ENCODE measurements at places on chromosomes 6 and 20.
A peak's percentile ranks its signal among the peaks of the same experiment; 100 is the strongest.

- DNase-seq = no peak
Observed at GRCh38 chr6:38566295-38567030, 73.3 kb downstream of the BTBD9 start.

DNA sequence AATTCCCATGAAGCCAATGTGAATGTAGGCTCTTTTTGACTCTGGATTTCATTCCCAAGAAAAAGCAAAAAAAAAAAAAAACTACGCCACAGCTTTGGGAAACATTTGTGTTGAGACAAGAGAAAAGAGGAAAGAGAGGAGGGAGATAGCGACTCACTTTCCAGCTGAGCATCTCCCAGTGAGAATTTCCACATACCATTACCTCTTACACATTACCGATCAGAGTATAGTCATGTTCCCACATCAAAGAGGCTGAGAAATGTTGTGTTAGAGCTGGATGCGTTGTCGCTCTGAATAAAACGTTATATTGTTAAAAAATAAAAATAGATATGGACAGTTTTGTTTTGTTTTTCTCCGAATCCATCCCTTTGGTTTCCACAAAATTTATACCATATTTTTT, 1019.3 kb upstream of the ADGRB3 start:
- no peak for DNase-seq

- peak; percentile 54 for DNase-seq
Observed at GRCh38 chr20:1434571-1435336, 31.9 kb downstream of the NSFL1C start.

- no peak for DNase-seq
Observed at GRCh38 chr6:107707346-107708275, 116.5 kb downstream of the SCML4 start.

GRCh38 chr6:81451787-81452186, 300.7 kb downstream of the TENT5A start:
- DNase-seq = peak; percentile 17

GRCh38 chr6:121506761-121507754, 71.6 kb downstream of the GJA1 start:
- no peak for DNase-seq

DNA sequence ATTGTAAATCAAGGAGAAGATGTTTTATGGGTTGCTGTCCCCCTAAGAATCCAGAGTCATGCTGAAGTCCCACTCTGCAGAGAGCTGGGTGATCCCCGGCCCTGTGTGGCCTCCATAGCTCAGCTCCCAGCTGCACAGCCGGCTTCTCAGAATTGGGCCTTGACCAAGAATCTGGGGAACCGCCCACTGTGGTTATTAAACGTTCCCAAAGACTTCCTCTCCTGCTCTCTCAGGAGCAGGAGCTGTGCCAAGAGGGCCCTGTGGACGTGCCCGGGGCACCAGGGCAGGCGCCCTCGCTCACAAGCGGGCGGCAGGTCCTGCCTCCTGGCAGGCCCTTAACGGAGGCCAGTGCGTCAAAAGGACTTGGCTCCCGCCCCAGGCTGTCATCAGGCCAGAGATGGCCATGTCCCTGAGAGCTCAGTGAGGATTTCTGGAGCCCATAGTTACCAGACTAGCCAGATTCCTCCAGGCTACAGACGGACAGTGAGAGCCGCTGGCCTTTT, 30.4 kb downstream of the ZC3H12D start:
- DNase-seq = no peak

DNA sequence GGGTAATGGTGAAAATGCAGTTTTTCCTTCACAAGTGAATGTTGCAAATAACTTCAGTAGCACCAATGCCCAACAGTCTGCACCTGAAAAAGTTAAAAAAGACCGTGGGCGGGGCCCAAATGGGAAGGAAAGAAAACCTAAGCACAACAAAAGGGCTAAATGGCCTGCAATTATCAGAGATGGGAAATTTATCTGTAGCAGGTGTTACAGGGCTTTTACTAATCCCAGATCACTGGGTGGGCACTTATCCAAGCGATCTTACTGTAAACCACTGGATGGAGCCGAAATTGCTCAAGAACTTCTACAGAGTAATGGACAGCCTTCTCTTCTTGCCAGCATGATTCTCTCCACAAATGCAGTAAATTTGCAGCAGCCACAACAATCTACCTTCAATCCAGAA, 64.8 kb upstream of the SMIM8 start:
- no peak for DNase-seq

DNA sequence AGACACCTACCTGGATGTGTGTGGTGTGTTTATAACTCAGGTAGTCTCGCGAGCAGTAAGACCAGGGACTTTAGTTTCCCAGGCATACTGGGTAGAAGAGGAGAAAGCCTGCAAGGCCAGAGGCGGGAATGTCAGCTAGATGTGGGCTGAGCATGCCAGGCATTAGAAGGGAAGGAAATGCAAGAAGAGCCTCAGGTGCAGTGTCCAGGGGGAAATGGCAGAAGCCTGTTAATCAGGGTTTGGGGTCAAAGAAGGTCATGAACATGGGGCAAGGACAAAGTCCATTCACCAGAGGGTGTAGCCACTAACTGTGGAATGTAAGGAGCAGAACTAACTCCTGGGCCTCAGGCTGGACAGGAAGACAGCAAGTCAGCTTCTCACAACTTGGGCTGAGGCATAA, 305.0 kb downstream of the SMOC2 start:
- DNase-seq = no peak

DNA sequence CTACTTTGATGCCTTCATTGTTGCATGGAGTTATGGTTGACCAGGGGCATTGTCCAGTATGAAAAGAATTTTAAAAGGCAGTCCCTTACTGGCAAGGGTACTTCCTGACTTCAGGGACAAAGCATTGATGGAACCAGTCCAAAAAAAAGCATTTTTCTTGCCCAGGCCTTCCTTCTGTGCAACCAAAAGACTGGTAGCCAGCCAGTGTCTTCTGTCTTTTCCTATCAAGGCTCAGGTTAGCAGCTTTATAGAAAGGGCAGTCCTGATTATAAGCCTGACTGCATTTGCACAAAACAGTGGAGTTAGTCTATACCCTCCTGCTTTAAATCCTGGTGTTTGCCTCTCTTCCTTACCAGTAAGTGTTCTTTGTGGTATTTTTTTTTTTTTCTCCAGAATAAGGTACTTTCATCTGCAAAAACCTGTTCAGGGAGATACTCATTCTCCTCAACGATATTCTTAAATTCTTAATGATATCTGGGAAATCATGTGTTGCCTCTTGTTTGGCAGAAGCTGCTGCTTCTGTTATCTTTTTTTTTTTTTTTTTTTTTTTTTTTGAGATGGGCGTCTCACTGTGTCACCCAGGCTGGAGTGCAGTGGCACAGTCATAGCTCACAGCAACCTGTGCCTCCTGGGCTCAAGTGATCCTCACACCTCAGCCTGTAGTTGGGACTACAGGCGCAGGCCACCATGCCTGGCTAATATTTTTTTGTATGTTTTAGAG, 33.9 kb downstream of the SCAF8 start:
- no peak for DNase-seq

DNA sequence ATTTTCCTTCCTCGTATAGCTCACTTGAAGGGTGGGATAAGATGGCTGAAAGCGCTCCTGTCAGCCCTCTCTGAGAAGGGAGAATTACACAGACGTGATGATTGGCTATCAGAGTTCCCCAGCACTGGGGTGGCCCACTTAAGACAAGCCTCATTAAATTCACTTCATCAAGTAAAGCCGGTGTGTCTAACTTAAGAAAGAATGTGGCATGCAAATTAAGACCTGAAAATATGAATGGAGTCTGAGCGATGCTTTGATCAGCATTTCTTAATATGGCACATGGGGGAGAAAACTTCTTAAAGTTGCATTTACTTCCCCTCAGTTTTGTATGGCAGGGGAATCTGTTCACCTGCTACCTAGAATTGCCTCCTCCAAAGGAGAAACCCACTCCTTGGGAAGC, 369.3 kb downstream of the FARS2 start:
- DNase-seq = no peak

- no peak for DNase-seq
Observed at GRCh38 chr6:36979347-36979742, 6.7 kb downstream of the MTCH1 start.

- DNase-seq = no peak
Observed at GRCh38 chr6:41345901-41346300, 10.5 kb downstream of the NCR2 start.

DNA sequence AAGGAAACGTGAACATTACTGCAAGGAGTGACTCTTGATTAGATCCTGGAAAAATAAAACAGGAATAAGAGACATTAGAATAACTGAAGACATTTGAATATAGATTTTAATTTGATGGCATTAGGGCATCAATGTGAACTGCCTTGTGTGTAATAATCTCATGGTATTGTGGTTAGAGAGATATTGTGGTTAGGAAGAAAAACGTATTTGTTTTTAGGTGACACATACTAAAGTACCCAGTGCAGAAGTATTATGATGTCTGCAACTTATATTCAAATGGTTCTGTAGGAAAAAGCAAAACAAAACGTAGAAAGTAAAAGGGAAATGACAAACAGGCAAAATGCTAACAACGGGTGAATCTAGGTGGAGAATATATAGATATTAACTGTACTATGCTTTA, 65.9 kb upstream of the OGFRL1 start:
- DNase-seq = no peak

- DNase-seq = peak; percentile 59
Observed at GRCh38 chr6:27472182-27472616, 706 bp downstream of the ZNF184 start.

DNA sequence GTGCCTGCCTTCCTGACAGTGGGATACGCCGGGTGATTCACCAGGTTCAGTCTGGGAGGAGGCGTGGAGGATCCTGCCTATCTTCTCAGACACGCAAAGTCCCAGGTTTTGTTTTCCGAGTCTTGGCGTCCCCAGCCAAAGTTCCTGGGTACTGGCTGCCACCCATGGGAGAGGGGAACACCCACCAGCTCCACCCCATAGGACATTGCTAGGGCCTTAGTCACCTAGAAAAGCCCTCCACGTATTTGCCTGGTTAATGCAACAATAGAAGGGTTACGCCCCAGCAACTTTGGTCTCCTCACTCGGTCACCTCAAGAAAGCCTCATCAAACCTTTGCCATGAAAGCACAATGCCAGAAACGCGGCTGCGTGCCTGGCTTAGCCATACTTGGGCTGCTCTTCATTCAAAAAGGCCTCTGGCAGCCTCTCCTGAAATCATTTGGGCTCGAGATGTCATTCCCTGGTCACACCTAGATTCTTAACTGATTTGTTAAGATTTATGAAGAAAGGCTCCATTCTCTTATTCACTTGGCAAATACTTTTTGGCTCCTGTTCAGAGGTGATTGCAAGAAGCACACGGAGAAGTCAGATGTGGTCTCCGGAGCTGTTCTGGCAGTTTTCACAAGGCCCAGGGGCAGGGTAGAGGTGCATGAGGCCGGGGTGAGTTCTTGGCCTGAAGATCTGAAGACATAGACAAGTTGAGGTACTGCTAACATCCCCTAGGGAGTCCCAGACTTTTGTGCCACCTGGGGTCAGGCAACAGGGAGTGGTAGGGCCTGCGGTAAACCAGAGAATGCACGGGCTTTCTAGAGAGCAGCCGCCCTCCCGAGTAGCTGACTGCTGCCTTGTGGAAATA, 35.5 kb upstream of the ZNF133 start:
- no peak for DNase-seq

- no peak for DNase-seq
Observed at GRCh38 chr6:56770011-56770520, 127.4 kb upstream of the DST start.

- DNase-seq = no peak
Observed at GRCh38 chr6:42404484-42404883, 47.2 kb downstream of the TRERF1 start.

GRCh38 chr6:11732036-11732631, 46.5 kb downstream of the ADTRP start:
- DNase-seq = no peak

GRCh38 chr20:38789503-38790199, 15.8 kb upstream of the PPP1R16B start:
- DNase-seq = no peak

DNA sequence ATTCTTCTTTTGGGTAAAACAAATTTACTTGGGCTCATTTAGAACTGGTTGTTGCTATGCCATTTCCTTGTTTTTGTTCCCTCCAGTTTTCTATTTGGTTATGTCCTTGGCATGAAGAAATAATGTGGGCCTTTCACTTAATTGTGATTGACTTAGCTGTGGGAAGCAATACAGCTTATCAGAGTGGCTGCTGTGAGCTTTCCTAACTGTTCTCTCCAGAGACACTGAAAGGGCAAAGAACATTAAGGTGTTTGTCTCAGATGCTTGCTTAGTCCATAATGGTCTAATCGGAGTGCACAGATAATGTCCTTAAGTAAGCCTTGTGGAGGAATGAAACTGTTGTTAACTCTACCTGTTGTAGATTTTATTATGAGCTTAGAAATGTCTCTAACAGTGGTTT, 56.6 kb downstream of the SH3BGRL2 start:
- no peak for DNase-seq

DNA sequence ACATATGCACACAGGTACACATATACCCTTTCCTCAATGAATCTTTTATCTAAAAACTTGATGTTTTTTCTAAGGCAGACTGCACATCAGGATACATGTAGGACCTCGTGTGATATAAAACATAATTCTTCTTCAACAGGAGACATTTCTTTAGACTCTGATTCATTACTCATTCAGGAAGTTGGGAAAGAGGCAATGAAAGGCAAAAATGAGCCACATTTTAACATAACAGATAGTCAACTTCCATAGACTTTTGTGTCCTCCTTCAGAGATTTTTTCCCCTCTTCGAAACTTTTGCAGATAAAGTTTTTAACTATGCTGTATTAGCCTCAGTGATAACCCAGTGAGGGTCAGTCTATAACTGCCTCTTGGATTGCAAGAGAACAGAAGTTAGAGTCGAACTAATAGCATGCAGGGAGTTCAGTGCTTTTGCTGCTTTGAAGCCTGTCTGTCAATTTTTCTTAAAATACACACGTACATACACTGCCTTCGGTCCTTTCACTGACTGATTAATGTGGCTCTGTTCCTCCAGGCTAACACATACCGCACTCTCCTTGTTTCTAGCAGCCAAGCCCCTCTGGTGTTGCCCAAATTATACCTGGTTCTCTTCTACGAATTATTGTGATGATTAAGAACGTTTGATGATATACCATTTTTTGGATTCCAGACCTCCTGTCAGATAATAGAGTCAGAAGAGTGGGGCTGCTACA, 562.5 kb upstream of the MAP3K7 start:
- no peak for DNase-seq

DNA sequence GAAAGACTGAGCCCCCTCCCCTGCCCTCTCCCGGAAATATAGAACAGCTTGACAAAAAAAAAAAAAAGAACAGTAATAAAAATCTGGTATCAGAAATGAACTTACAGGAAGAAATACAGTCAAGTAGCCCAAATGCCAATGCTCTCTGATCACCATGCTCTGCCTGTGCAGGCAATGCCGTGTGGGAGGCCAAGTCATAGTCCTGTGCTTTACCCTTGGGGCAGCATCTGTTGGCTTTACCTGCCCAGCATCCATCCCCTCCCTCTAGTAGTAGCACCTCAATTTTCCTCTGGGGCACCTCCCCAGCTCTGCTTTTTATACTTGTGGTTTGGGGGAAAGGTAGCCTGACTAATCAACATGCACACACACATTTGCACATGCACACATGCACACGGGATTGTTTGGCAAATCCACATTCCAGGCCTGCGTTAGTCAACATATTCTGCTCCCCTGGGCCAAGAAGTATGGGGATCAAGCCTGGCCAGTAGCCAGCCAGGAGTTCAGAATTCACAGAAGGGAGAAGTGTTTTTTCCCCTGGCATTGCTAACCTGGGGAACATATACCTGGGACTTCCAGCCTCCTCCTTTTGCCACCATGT, 70.2 kb downstream of the RIPOR3 start:
- no peak for DNase-seq

All from NCI-H510A (cell line).